HFF-Myc (cell line): ENCODE measurements at places on chromosomes 16 and 17.
A peak's percentile ranks its signal among the peaks of the same experiment; 100 is the strongest.

DNA sequence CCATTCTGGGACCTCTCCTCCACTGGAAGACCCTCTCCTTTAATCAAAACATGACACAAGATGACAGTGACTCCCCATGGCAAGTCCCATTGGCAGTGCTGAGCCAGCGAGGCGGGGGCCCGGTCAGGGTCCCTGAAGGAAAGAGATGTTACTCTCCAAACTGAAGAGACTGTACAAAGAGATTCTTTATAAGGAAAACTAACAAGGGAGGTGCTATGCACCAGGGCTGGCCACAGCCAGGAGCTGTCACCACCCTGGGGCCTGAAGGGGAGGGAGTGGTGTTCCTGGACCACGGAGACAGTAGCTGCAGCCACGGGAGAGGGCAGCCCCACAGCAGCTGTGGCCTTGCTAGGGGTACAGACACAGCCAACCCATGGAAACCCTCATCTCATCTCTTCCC lies 123.1 kb downstream of the XYLT1 start:
- DNase-seq: no peak

DNA sequence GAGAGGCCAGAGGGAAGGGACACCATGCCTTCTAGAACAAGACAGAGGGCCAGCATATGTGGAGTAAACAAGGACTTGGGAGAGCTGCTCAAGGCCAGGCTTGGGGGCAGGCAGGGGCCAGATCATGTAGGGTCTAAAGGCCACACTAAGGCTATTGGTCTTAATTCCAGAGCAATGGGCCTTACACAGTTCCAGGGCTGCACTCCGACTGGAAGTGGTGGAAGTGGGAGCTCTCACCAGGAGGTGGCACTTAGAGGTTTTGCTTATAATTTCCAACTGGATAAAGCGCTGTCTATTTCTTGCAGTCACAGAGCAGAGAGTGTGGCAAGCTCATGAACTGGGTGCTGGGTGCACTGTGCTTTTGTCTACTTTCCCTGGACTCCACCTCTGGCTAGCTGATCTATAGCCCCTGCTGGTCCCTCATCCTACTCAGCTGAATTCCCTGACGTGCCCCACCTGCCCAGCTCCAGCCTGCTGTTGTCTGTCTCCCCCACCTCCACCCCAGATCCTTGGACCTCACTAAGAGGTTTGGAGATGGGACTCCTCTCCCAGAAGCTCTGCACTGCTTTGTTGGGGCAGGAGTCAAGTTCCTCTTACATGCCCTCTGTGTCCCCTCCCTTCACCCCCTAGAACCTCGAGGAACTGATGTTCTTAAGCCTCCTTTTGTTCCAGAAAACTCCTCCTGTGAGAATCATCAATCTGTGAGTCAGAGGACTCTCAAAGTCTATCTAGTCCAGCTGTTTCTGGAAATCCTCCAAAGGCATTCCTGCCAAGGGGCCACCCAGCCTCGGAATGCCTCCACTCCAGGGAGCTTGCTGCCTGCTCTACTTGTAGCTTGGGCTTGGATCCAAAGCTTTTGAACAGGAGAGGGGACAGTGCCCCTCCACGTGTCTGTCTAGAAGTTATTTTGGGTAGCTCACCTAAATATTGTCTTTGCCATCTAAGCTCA lies 48.1 kb upstream of the KSR1 start:
- peak; percentile 33 for DNase-seq

GRCh38 chr16:57537581-57538234 lies 1.3 kb upstream of the CCDC102A start:
- no peak for DNase-seq

DNA sequence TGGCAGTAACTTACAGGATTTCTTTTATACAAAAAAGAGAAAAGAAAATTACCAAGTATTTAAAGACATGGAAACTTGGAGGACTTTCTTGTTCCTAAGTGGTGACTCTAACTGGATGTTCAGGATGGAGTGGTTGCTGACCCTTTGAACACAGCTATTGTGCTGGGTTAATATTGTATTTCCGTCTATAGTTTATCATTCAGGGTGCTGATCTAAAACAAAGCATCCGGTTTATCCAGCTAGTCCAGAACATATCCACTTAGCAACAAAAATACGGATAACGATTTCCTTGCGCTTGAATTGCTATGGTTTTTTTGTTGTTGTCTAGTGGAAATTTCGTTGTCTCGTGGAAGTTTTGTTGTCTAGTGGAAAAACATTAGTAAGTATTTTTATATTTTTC lies 38.2 kb downstream of the SNTB2 start:
- DNase-seq: no peak

DNA sequence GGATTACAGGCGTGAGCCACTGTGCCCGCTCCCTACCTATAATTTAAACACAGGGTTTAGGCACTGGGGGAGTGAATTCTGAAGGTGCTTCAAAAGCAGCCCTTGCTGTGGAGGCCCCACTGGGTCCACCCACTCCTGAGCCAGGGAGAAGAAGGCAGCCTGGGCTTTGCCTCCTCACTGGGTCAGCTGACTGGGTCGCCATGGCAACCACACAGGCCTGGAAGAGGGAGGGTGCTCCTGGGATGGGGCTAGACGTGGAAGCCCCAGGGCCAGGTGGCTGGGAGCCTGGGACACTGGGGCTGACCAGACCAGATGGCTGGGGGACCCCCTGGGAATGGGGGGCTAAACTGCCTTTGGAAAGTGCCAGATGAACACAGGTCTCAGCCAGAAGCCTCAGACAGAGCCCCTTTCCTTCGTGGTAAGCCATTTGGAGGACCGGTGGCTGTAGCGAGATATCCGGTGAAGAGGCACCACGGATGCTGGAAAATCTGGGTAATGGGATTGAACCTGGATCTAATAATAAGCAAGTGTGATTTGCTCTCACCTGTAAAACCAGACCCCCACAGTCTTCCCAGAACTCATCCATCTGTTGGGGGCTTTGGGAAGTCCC lies 32.9 kb downstream of the TRARG1 start:
- no peak for DNase-seq

DNA sequence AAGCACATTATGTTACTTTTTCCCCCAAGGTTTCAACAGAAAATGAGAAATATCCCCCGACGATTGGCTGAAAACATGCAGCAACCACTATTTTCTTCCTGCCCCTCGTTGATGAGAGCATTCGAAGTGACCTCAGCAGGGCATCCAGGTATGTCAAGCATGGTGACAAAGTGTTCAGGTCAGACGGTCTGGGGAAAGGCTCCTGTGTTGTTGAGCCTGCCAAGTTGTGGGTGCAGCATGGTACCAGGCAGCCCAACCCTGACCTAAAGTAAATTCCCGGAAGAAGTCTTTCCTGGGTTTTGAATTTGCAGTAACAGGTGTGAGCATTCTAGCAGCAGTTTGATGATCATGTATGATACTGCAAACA lies 51.7 kb upstream of the SEC14L1 start:
- DNase-seq: no peak

GRCh38 chr16:67247192-67248072 lies at the start of gene FHOD1:
Gene FHOD1 (minus strand): TSS chr16:67247481. CDS start chr16:67247410, 71 bp downstream.
- DNase-seq: peak; percentile 77

DNA sequence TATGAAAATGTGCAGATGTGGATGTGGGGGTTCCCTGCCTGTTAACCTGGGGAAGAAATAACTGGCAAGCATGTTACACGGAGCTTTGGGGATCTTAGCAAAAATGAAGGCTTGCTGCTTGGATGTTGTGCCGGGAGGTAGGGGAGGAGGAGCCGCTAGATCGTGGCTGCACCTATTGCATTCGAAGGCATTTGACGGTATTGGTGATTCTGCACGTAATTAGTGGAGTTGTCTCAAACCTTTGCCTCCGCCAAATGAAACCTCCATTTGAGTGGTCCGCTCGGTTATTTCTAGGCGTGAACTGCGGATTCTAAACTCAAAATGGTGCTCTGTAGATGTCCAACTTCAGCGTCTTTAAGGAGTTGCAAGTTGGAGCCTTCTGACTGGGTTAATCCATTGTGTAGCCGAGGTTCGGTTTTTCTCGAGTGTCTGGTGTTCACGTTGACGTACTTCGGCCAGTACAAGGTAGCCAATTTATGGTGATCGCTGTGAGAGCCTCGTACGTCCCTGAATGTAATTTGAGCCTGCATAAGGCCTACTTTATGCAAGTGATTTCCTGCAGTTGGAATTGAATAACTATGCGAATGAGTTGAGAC lies 1.5 kb downstream of the TNRC6C start:
- no peak for DNase-seq

DNA sequence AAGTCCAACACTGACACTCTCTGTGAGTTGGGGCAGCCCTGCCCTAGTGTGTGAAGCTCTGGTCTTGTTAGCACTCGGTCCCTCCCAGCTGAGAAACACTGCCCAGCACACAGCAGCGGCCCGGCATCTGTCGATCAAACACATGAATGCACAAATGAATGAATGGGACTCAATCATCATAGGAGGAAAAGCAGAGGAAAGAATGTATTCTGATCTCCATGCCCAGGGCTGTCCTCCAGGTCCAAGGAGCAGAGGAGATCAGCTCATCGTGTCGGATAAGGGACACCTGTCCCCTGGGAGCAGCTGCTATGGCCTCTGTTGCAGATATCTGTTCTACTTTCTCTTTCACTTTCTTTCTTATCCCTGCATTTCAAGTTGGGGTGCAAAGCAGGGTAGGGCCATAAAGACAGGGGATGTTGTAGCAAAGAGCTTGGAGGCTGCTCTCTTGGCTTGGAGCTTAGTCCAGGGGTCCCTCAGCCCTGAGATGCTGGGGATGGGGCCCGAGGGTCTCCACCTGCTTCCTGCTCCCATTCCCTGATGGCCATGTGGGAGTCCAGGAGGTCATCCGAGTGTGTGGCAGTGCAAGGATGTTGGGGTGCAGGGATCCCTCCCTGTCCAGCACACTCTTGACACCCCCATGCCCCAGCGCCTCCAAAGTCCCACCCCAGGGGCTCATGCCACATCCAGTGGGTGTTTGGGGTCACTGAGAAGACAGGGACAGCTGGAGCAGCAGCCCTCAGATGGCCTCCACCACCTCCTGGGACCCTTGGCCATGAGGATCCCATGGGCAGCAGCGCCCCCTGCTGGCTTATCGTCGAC lies 88.2 kb downstream of the IRF8 start:
- DNase-seq: no peak

DNA sequence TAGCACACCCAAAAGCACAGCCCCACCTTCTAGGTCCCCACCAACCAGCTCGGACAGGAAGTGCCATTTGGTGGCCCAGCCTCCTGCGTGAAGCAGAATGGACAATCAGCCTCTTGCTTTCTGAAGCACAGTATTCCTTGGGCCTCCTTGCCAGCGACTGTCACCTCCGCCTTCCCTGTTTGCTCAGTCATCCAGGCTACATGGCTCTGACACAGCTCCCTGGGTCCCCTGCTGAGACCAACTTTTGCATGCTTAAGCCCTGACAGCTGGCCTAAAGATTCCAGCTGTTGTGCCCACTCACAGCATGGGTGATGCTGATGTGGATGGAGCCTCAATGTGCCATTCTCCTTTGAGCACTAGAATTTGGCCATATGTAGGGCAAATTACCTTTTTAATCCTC lies 4.5 kb upstream of the CACNG5 start:
- DNase-seq: no peak

GRCh38 chr17:4740584-4740983 lies 856 bp upstream of the CXCL16 start:
- DNase-seq: no peak

- DNase-seq: no peak
Observed at GRCh38 chr17:79504181-79504605, 106.7 kb downstream of the RBFOX3 start.

GRCh38 chr16:11079652-11080187 lies 135.4 kb downstream of the CLEC16A start:
- peak; percentile 89 for DNase-seq

DNA sequence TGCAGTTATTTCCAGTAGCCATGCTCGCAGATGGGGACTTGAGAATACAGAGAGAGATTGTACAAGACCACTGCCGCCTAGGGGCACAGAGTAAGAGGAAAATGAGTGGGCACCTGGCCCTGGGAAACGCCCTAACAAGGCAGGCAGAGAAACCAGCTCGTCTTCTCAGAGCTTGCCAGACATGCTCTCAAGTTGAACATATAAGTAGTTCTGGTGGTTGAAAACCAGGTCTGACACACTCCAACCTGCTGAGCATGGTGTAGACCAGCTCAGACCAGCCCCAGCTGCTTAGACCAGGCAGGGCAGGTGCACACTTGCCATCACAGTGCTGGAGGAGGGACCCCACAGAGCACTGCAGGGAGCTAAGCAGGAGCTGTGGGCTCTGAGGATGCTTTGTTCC lies 250.5 kb downstream of the CPPED1 start:
- no peak for DNase-seq

GRCh38 chr17:17180141-17180603 lies 26.0 kb downstream of the PLD6 start:
- no peak for DNase-seq
